ENCODE measurements at places on chromosomes 5 and 9.

GRCh38 chr9:17905366-17905765 is 326.5 kb downstream of the SH3GL2 start:
- DNase-seq = no peak

DNA sequence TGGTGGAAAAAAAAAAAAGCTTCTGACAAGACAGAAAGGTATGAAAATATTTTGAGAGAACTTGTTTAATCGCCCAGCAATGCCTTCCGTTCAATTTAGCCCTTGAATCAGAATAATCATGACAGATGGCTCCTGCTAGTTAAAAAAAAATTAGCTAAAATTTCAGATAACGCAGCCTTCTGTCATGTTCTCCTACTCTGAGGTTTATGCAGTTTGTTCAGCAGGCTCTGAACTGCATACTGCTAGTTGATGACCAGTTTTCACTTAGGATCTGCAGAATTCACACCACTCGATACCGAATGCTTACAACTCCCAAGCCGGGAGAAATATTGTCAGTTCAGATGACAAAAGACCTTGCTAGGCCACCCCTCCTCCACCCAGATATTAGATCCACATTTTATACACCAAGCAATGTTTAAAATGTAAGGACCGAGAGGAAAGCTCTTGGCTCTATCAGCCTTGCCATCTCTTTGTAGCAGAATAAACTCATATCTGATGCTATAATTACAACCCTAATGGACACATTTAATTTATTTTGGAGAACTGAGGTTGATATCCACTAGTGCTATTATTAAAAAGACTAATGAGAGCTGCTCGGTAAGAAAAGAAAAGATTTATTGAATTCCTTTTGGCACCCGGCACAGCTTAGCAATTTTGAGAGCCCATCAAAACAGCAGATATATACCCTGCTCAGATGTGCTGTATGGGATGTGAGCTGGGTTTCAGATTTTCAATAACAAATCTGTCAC is 322.8 kb downstream of the GLIS3 start:
- DNase-seq = no peak

DNA sequence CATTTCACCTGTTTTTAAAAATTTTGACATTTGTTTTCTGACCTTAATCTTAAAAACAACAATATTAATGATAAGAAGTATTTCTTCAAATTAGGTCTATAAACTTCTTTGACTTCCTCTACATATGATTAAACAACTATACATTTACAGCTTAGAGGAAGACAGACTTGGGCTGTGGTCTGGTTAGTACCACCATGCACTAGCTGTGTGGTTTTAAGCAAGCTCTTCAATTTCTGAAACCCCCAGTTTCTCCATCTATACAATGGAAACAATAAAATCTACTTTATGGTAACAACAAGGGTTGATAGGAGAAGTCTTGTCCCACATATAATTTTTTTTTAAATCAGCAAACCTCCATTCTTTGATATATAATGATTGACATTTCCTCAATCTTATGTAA is 15.7 kb downstream of the ANKDD1B start:
- no peak for DNase-seq

DNA sequence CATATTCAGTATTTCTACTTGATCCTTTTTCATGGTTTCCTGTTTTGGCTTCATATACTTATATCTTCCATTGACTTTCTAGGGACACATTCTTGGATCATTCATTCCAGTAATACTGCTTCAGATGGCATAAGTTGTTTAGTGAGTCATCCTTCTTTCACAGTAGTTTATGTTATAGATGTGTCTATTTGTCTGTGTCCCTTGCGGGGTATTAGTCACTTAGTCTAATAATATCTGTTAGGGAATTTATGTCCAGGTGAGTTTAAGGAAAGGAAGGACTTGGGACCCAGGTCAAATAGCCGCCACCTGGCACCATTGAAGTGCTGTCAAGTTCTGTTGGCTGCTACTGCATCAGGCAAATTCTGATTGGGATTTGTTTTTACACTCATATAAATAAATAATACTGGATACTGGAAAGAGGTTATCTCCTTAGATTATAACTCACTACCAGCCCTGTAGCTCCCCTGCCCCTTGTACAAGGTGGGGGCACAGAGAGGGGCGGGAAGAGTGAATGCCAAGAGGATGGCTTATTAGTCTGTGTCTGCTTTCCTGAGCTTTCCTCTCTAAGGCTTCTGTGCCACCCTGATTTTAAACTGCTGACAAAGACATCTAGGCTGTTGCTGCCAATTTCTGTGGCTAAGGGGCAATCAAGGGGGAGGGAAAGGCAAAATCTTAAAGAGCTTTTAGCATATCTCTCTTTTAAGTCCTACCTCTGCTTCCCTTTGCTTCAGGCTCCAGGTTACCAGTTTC is 64.9 kb downstream of the CDC42SE2 start:
- DNase-seq = no peak

- DNase-seq = peak; percentile 18
These were observed 38.7 kb downstream of the NLN start for GRCh38 chr5:65760504-65761275.

Data from central memory CD8-positive, alpha-beta T cell (primary cell).